SIG-M5 (cell line): ENCODE measurements at places on chromosomes 16 and 17.

GRCh38 chr16:82655072-82655714 lies 28.4 kb downstream of the CDH13 start:
- DNase-seq: no peak

DNA sequence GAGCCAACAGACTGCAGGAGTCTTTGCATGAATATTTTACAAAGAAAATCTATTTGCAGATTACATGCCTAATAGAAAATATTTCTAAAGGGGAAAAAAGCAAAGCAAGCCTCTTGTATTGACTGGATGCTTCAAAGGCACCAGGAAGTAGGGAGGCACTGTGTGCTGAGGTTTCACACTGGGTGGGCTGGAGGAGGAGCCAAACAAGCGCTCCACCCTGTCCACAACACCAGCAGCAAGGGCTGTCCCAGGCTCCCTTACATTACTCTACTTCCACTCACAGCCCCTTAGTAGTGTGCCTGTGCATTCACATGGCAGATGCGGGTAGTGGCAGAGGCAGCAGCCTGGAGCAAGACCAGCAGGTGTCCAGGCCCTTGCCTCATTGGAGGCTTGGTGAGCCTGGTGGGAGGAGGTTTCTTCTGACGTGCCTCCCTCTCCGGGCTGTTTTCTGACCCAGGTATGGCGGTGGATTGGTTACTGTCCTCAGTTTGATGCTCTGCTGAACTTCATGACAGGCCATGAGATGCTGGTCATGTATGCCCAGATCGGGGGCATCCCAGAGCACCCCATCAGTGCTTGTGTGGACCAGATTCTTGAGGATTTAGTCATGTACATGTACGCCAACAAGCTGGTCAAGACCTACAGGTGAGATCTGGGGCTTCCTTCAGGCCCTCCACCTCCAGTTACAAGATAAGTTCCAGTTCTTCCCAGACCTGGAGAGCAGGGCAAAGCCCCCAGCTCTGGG lies 7.0 kb upstream of the CCNF start:
- DNase-seq: no peak

- DNase-seq: no peak
These were observed 86.0 kb upstream of the DYNLRB2 start for GRCh38 chr16:80454802-80455201.

GRCh38 chr16:81445143-81445961 lies 744 bp downstream of the CMIP start:
- no peak for DNase-seq

DNA sequence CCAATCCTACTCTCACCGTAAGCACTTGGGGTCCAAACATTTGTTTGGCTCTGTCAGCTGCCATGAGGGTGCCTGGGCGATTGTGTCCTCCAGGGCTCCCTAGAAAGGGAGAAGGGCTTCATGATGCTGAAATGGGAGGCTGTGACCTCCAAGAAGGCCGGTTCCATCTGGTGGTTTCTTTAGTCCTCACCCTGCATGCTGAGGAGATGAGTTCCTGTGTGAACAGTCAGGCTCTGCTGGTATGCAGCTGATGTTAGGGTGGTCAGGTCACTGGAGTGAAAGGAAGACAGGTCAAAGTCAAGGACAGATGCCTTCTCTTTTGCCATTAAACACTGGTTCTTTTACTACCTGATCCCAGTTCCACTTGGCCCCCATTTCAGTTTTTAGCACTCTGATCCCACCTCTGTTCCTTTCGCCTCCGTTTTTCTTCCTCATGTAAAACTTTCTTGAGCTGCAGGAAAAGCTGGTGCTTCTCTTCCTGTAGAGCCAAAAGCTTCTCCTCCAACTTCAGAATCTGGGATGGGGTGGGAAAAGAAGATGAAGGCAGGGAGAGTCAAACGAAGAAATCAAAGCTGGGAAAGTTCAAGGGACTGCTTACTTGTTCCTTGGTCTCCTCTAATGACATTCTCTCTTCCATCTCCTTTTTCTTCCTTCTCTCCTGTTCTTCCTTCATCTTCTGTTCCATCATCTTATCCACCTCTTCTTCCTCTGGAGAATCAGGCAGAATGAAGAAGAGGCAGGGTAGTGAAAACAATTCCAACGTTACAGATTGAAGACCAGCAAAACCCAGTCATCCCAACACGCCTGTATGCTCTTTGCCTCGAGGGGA lies 1.1 kb downstream of the GPS2 start:
- no peak for DNase-seq

DNA sequence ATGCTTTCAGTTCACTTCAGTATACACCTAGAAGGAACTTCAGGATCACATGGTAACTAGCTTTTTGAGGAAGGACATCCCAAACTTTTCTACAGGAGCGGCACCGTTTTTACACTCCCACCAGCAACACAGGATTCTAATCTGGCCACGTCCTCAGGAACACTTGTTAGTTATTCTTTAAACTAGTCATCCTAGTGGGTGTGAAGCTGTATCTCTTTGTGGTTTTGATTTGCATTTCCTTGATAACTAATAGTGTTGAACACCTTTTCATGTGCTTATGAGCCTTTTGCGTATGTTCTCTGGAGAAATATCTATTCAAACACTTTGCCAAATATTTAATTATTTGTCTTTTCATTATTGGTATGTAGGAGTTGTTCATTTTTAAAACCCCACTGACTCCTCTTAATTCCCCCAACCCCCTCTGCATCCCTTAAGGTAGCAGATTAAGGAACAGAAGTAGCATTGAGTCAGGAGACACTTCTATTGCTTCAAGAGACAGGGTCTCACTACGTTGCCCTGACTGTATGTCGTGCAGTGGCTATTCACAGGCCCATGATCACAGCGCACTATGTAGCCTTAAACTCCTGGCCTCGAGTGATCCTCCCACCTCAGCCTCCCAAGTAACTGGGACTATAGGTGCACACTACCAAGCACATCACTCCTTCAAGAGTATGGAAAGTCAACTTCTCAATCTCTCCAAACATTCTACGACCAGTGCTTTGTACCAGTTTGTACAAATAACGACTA lies 25.4 kb downstream of the YWHAE start:
- DNase-seq: no peak

DNA sequence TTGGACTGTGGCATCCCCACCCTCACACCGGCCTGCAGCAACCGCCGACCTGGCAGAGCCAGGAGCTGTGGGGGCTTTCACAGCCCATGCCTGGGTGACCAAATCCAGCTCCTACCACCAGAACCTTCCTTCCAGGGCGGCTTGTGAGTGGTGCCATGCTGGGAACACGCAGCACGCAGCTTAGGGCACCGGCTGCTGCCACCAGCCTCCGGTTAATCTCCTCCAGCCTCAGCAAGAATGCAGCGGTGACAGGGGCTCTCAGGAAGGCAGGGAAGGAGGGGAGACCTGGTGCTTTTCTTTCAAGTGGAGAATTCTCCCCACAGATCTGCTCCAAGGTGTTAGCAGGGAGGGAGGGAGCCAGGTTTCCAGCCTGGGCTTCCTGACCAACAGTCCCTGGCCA lies 32.3 kb upstream of the ANKRD40CL start:
- DNase-seq: no peak

- DNase-seq: no peak
These were observed 79.7 kb upstream of the CPHXL start for GRCh38 chr16:75805946-75806345.

GRCh38 chr17:65027305-65027704 lies 29.2 kb downstream of the GNA13 start:
- peak; percentile 27 for DNase-seq

GRCh38 chr16:77437859-77438258 lies 3.0 kb upstream of the ADAMTS18 start:
- DNase-seq: no peak

DNA sequence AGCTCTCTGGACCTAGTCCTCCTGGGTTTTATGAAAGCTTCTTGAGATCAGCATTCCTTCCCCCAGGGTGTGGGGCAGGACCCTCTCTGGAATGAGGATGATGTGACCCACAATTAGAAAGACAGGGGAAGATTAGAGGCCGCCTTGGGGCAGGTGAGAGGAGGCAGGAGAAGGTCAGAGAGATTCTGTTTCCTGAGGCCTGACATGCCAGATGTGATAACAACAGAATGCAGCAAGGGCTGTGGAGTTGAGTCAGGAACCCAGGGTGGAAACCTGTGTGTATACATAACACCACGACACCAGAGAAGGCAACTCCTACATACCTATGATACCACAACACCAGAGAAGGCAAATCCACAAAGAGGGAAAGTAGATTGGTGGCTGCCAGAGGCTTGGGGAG lies 5.4 kb upstream of the SLC5A10 start:
- DNase-seq: no peak
